Activated CD8-positive, alpha-beta T cell treated with anti-CD3 and anti-CD28 coated beads, Interleukin-2, amount 10 ng/mL, durations not matched to agents 7 days and 5 days (primary cell): ENCODE measurements at places on chromosomes 2 and 18.

GRCh38 chr2:27809761-27810241 lies 38.3 kb downstream of the MRPL33 start:
- peaks cover 6% of the 10 kb centered on the region for H3K4me1 ChIP-seq
- no peak for DNase-seq
- no peaks in the 10 kb centered on the region for H3K36me3 ChIP-seq
- no peak overlapping the region for H3K27ac ChIP-seq

DNA sequence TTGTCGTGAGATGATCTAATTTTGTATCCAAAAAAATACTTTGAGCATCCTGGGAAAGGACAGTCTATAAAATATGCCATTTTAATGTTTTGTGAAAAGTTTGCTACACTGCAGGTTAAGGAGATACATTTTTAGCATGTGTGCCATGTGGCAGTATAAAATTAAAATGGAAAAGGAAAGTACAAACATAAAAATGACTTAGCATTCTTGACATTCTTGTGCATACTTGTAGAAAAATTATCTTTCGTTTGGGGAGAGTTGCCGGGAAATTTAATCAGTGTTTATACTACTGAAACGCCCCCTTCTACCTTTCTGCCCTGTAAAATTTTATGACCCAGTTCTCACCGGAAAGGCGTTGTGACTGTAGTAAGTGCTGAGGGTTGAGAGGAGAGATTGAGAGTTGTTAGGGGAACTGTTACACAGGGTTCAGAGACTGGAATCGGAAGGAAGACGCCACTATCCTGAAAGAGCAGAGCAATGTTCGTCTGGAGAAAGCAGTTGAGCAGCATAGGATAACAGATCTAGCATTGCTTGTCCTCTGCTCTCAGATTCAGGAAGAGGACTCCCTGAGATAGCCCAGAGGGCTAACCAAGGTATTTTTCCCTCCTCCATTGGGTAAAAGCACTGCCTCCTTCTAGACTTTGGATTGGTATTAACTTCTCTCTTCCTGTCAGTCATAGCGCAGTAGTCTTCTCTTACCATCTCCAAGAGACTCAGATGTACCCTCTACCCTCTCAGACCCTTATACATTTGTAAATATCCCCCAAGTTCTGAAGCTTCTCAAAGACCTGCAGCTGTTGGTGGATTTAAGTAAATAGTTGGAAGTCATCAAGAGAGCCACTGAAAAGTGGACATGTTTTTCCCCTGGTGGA lies 2.7 kb downstream of the CDH20 start:
- DNase-seq: no peak
- no peak overlapping the region for H3K4me3 ChIP-seq
- H3K27ac ChIP-seq: no peak overlapping the region
- H3K4me1 ChIP-seq: no peaks in the 10 kb centered on the region
- H3K27me3 ChIP-seq: peaks cover 22% of the 10 kb centered on the region

- no peak overlapping the region for H3K27ac ChIP-seq
- H3K27me3 ChIP-seq: no peaks in the 10 kb centered on the region
- no peak overlapping the region for H3K4me3 ChIP-seq
- no peaks in the 10 kb centered on the region for H3K36me3 ChIP-seq
- DNase-seq: no peak
Observed at GRCh38 chr2:107688135-107688534, 138.6 kb upstream of the RGPD4 start.

GRCh38 chr2:67240507-67240906 lies 156.6 kb upstream of the ETAA1 start:
- H3K27ac ChIP-seq: no peak overlapping the region
- H3K36me3 ChIP-seq: no peaks in the 10 kb centered on the region
- H3K4me3 ChIP-seq: no peak overlapping the region
- no peaks in the 10 kb centered on the region for H3K4me1 ChIP-seq
- H3K27me3 ChIP-seq: no peaks in the 10 kb centered on the region
- no peak for DNase-seq
